ENCODE measurements at places on chromosomes 4 and X. TPM values are rescaled to one million over a fixed set of nuclear protein-coding genes. Genes with fewer than 3 reads are reported as not detected.

- no peaks in the 10 kb centered on the region for H3K4me1 ChIP-seq
- no peak for DNase-seq
- H3K36me3 ChIP-seq, result no peaks in the 10 kb centered on the region
- H3K4me3 ChIP-seq, result no peak overlapping the region
- H3K27me3 ChIP-seq, result no peaks in the 10 kb centered on the region
Observed at GRCh38 chr4:22021106-22021505, 72.5 kb upstream of the KCNIP4 start.

DNA sequence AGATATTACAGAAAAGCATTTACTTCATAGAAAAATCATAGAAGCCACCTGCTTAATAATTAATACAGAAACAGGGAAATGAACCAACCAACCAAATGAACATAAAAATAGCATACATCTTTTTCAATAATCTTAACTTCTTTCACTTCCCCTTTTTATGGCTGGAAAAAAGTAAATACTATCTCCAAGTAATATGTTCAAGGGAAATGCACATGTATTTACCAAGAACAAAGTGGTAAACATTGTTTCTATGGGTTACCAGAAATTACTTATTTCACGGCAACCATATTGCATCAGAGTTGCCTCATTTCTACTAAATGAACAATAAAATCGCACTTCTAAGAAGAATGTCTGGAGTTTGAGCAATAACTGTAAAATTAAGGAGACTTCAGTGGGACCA is 321.3 kb downstream of the TMA16 start:
- H3K4me3 ChIP-seq, result no peak overlapping the region
- H3K27ac ChIP-seq, result no peak overlapping the region
- H3K36me3 ChIP-seq, result no peaks in the 10 kb centered on the region
- H3K27me3 ChIP-seq, result no peaks in the 10 kb centered on the region
- H3K4me1 ChIP-seq, result no peaks in the 10 kb centered on the region

DNA sequence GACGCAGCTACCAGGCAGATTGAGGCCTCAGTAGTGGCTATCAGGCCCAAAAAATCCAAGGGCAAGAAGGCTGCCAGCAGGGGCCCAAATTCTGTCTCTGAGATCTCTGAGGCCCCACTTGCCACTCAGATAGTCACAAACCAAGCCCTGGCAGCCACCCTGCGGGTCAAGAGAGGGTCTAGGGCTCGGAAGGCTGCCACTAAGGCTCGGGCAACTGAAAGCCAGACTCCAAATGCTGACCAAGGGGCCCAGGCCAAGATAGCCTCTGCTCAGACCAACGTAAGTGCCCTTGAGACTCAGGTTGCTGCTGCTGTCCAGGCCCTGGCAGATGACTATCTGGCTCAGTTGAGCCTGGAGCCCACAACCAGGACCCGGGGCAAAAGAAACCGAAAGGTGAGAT is 2.8 kb downstream of the TRO start:
- DNase-seq, result no peak
- H3K36me3 ChIP-seq, result peaks cover 4% of the 10 kb centered on the region
- H3K27me3 ChIP-seq, result peaks cover 24% of the 10 kb centered on the region

DNA sequence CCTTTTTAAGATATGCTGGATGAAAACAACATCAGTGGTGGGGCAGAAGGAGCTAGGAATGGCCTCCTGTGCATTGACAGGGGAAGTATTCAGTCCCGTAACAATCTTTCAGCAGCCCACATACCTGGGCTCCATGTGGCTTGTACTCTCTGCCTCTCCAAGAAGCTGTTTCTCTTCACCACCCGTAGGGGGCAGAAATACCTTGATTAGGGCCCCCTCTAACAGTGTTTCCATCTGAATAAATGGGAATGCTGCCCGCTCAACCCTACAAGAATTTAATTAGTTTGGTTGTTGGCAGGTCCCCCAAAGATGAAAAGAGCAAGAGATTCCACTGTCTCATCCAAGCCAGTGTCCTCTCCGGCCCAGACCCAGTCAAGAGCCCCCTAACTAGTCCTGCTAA is 155.2 kb downstream of the SMIM20 start:
- H3K27me3 ChIP-seq, result peaks cover 27% of the 10 kb centered on the region
- no peak for DNase-seq
- no peak overlapping the region for H3K27ac ChIP-seq
- H3K4me3 ChIP-seq, result no peak overlapping the region
- peaks cover 2% of the 10 kb centered on the region for H3K36me3 ChIP-seq
- H3K4me1 ChIP-seq, result peaks cover 22% of the 10 kb centered on the region

Gene PAGE5
- not detected for total RNA-seq

Gene FAM9B
- total RNA-seq, result not detected

- H3K27me3 ChIP-seq, result peaks cover under 1% of the 10 kb centered on the region
- no peaks in the 10 kb centered on the region for H3K36me3 ChIP-seq
- H3K4me1 ChIP-seq, result peaks cover 8% of the 10 kb centered on the region
- no peak overlapping the region for H3K4me3 ChIP-seq
- H3K27ac ChIP-seq, result no peak overlapping the region
Observed at GRCh38 chrX:78624962-78625909, 33.9 kb downstream of the RTL3 start.

DNA sequence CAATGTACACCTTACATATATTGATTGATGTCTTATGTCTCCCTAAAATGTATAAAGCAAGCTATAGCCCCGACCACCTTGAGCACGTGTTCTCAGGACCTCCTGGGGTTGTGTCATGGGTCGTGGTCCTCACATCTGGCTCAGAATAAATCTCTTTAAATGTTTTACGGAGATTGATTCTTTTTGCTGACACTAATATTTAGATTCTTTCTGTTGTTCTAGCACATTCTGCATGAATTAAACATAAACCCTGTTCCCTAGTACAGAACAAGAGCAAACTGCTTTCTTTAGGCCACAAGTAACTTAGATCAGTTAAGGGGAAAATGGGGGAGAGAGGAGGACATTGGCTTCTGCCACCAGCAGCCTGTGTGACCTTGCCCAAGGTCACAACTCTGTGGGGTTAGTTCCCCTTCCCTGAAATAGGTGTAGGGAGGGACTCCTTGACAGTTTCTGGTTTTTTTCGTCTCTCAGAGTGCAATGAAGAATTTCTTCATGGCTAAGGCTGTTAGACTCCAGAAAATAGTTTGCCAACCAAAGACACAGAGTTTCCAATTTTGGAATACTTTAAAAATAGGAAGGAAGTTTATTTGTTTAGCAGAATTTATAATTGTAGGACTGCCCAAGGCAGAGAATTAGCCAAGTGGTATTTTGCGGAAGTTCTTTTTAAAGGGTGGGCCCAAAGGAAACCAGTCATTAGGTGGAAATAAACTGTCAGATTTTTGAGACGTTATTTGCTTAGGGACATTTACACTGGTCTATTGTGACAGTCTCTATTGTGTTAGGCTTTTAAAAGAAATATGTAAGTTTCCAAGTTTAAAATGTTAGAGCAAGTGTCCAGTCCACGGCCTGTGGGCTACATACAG is 29.4 kb downstream of the PTTG2 start:
- no peaks in the 10 kb centered on the region for H3K27me3 ChIP-seq
- H3K27ac ChIP-seq, result no peak overlapping the region
- peaks cover 18% of the 10 kb centered on the region for H3K4me1 ChIP-seq
- DNase-seq, result no peak
- no peaks in the 10 kb centered on the region for H3K36me3 ChIP-seq

DNA sequence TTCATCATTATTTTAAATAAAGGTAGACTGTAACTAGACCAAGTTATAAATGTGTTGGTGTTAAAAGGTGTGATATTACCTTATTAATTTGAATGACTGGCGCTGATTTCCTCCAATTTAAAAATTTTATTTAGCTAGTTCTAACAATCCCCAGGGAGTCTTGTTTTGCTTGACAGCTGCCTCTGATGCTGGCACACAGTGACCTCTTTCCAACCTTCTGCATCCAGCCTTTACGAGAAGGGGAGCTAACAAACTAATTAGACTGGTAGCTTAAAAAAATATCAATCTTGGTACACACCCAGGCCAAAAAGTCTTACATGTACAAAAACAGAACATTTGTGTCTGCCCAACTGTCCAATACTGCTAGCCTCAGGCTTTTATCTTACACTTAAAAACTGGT is 51.8 kb upstream of the ENPEP start:
- DNase-seq, result no peak
- H3K4me3 ChIP-seq, result no peak overlapping the region
- no peaks in the 10 kb centered on the region for H3K4me1 ChIP-seq
- peaks cover under 1% of the 10 kb centered on the region for H3K36me3 ChIP-seq
- H3K27ac ChIP-seq, result no peak overlapping the region
- H3K27me3 ChIP-seq, result peaks cover 10% of the 10 kb centered on the region

DNA sequence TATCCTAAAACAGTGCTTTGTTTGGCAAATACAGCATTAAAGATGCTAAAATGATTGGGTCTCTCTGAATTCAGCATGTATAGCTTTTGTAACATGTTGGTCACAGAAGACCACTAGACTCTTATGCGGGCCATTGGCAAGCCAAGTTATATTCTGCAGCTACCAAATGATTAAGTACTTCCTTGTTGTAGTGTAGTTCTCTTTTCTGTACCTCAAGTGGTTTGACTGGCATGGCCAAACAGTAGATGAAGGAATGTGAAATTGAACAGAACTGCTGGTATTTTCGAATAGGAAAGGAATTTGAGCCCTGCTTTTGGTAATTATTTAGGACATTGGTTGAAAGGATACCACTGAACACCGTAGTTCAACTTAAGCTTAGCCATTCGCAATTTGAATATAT is 193.9 kb upstream of the GPC4 start:
- H3K4me1 ChIP-seq, result no peaks in the 10 kb centered on the region
- H3K27me3 ChIP-seq, result peaks cover 22% of the 10 kb centered on the region
- DNase-seq, result no peak
- H3K27ac ChIP-seq, result no peak overlapping the region

- no peaks in the 10 kb centered on the region for H3K36me3 ChIP-seq
- H3K4me3 ChIP-seq, result no peak overlapping the region
- H3K27me3 ChIP-seq, result peaks cover 13% of the 10 kb centered on the region
- H3K27ac ChIP-seq, result no peak overlapping the region
- no peaks in the 10 kb centered on the region for H3K4me1 ChIP-seq
- DNase-seq, result no peak
Observed at GRCh38 chrX:16765594-16765993, 20.7 kb upstream of the TXLNG start.

Gene PNMA5
- total RNA-seq, result 0.16 TPM

Gene SMR3B
- not detected for total RNA-seq

Gene TMPRSS11D
- total RNA-seq, result not detected

GRCh38 chr4:145298885-145299284 is 118.5 kb upstream of the OTUD4 start:
- no peak for DNase-seq
- peaks cover 17% of the 10 kb centered on the region for H3K4me1 ChIP-seq
- no peak overlapping the region for H3K27ac ChIP-seq

GRCh38 chr4:55469979-55470378 is 74.2 kb downstream of the TMEM165 start:
- DNase-seq, result no peak
- peaks cover 3% of the 10 kb centered on the region for H3K4me1 ChIP-seq
- H3K4me3 ChIP-seq, result no peak overlapping the region
- H3K36me3 ChIP-seq, result peaks cover 27% of the 10 kb centered on the region
- H3K27ac ChIP-seq, result no peak overlapping the region

DNA sequence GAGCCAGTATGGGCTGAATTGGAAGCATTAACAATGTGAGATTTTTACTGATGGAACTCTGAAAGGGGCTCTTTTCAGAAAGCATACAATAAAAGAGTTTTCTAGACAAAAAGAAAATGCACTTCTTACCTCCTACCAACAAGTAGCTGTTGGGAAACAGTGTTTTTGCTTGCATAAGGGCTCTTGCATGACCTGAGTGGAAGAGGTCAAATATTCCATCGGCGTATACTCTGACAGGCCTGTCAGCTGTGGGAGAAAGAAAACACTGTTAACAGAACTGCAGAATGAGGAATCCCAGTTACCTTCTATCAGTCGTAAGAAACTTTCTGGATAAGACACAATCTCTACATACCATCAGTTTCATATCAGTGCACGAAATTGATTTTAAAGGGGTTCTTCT is 39.5 kb downstream of the PCYT1B start:
- H3K36me3 ChIP-seq, result no peaks in the 10 kb centered on the region
- no peak overlapping the region for H3K4me3 ChIP-seq
- DNase-seq, result no peak

DNA sequence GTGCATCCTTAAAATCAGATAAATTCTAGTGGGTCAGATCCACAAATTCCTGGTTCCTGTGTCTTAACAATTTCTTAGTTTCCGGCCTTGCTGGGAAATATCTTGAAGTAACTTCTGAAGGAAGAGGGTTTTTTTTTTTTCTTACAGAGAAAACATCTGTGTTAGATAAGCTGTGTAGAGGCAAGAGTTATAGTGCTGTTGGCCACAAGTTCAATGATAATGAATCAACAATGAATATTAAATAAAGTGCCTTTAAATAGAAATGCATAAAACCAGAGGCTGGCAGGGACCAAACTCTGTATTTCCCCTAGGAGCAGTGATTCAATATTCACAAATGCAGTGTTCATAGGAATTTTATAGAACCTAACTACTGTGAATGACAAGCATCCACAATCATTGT is 711.9 kb upstream of the ATOH1 start:
- H3K4me3 ChIP-seq, result no peak overlapping the region
- no peak overlapping the region for H3K27ac ChIP-seq
- H3K36me3 ChIP-seq, result peaks cover 2% of the 10 kb centered on the region
- H3K4me1 ChIP-seq, result no peaks in the 10 kb centered on the region
- no peak for DNase-seq

GRCh38 chr4:77047037-77047436 is 28.8 kb downstream of the CCNI start:
- no peak for DNase-seq
- no peaks in the 10 kb centered on the region for H3K27me3 ChIP-seq
- H3K4me3 ChIP-seq, result no peak overlapping the region
- no peak overlapping the region for H3K27ac ChIP-seq

Gene SYTL4
- total RNA-seq, result not detected

Gene CXCR3
- 14.6 TPM for total RNA-seq

DNA sequence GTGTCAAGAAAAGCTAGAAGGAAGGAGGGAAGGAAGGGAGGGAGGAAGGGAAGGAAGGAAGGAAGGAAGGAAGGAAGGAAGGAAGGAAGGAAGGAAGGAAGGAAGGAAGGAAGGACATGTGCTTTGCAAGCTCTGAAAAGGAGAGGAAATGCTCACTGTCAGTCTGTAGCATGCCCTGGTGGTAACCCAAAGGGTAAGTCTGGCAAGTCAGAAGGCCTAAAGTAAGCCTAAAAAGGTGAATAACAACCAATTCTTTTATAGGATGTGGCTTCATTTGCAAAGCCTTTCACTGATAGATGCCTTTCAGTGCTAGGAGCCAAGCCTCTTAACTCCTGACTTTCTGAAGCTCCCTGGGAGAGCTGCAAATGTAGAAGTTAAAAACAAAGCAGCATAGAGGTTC is 542.6 kb downstream of the CFAP47 start:
- no peak overlapping the region for H3K4me3 ChIP-seq
- no peak for DNase-seq
- H3K27ac ChIP-seq, result no peak overlapping the region
- no peaks in the 10 kb centered on the region for H3K4me1 ChIP-seq
- H3K36me3 ChIP-seq, result no peaks in the 10 kb centered on the region
- no peaks in the 10 kb centered on the region for H3K27me3 ChIP-seq

Gene UGT2B10
- not detected for total RNA-seq

Gene ZNF157
- total RNA-seq, result 0.60 TPM

- H3K4me1 ChIP-seq, result no peaks in the 10 kb centered on the region
- peaks cover 39% of the 10 kb centered on the region for H3K27me3 ChIP-seq
- DNase-seq, result no peak
Observed at GRCh38 chrX:133812402-133812801, 173.0 kb downstream of the GPC3 start.

Gene NPY5R
- not detected for total RNA-seq

Gene NAP1L5
- 5.0 TPM for total RNA-seq
